Right lobe of liver (tissue), 6 donors: ENCODE measurements at places on chromosomes 3 and 15.

DNA sequence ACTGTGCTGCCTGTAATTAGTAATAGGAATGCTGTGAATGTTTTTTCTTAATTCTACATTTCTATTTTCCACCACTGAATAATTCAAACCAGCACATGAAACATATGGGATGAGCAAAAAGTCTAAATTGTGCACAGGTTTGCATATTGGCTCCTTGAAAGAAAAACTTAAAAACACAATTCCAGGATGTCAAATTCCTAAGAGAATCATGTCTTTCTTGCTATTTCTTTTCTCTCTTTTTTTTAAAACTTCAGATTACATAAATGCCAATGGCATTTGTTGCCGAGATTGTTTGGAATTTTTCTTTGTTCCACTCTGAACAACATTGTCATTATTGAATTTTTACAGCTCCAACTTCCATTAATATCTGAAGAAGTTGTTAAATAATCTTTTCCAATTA lies 60.8 kb downstream of the VGLL3 start:
- no peaks in the 10 kb centered on the region for H3K4me1 ChIP-seq
- no peaks in the 10 kb centered on the region for H3K36me3 ChIP-seq
- no peak for DNase-seq
- no peak overlapping the region for H3K4me3 ChIP-seq
- no peaks in the 10 kb centered on the region for H3K27me3 ChIP-seq

DNA sequence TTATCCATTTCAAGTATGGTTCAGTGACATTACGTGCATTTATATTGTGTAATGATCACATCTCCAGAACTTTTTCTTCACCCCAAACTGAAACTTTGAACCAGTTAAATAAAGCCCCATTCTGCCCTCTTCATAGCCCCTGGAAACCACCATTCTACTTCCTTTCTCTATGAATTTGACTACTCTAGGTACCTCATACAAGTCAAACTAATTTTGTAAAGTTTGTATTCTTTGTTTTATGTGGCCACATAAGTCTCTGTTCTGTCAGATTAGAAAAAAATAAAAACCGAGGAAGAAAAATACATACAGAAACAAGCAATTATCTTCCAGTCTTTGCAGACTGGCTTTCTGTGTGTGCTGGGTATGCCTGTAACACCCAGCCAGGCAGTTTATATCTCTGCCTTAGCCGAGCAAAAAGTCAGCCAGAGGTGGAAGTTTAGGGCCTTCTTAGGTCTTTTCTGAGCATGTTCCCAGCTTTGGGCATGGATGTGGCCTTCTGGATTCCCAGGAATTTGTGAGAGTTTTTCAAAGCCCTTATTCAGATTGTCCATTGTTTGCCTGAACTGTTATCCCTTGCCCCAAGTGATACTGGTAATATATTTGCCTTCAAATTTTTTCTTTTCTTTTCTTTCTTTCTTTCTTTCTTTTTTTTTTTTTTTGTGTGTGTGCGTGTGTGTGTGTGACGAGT lies 6.0 kb upstream of the GRAMD1C start:
- no peak for DNase-seq
- H3K4me1 ChIP-seq: no peaks in the 10 kb centered on the region
- H3K4me3 ChIP-seq: no peak overlapping the region
- no peaks in the 10 kb centered on the region for H3K36me3 ChIP-seq
- H3K27ac ChIP-seq: no peak overlapping the region
- H3K27me3 ChIP-seq: no peaks in the 10 kb centered on the region

DNA sequence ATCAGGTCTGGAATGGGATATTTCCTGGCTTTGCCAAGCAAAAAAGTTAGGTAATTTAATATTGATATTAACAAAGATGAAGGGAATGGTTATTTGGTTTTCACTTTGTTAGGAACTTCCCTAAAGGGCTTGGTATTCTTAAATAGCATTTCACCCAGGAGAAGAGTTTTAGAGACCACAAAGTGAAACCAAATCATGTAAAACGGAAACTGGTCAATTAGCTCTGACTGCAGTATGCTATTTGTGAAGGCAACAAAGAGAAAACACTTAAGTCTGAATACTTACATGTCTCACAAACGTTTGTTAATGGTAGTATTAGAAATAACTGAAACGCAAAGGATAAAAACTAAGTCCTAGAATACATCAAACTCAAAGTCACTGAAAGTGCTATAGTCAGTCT lies 32.4 kb upstream of the SETMAR start:
- H3K27ac ChIP-seq: no peak overlapping the region
- H3K4me3 ChIP-seq: no peak overlapping the region
- no peak for DNase-seq
- H3K36me3 ChIP-seq: no peaks in the 10 kb centered on the region
- H3K4me1 ChIP-seq: no peaks in the 10 kb centered on the region
- H3K27me3 ChIP-seq: no peaks in the 10 kb centered on the region

GRCh38 chr3:46860810-46861604 lies 2.2 kb downstream of the MYL3 start:
- H3K27ac ChIP-seq: no peak overlapping the region
- H3K4me1 ChIP-seq: no peaks in the 10 kb centered on the region
- peak; percentile 47 for DNase-seq
- no peaks in the 10 kb centered on the region for H3K27me3 ChIP-seq

DNA sequence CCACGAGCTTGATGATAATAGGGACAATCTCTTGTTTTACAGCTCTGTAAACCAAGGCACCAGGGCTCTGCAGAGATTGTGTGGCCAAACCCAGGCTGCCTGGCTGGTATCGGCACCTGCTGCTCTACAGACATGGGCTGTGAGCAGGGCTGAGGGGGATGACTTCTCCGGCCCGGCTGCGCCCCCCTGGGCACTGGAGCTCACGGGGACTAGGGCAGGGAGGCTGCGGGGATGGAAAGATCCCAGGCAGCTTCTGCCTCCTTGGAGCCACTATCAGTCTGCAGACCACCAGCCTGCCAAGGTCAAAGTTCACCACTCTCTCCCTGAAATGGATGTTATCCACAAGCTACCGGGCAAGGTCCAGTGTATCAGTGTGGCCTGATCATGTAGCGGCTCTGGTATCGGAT lies 22.0 kb upstream of the PIGZ start:
- DNase-seq: no peak
- no peaks in the 10 kb centered on the region for H3K4me1 ChIP-seq
- no peaks in the 10 kb centered on the region for H3K36me3 ChIP-seq
- no peak overlapping the region for H3K4me3 ChIP-seq
- no peak overlapping the region for H3K27ac ChIP-seq

DNA sequence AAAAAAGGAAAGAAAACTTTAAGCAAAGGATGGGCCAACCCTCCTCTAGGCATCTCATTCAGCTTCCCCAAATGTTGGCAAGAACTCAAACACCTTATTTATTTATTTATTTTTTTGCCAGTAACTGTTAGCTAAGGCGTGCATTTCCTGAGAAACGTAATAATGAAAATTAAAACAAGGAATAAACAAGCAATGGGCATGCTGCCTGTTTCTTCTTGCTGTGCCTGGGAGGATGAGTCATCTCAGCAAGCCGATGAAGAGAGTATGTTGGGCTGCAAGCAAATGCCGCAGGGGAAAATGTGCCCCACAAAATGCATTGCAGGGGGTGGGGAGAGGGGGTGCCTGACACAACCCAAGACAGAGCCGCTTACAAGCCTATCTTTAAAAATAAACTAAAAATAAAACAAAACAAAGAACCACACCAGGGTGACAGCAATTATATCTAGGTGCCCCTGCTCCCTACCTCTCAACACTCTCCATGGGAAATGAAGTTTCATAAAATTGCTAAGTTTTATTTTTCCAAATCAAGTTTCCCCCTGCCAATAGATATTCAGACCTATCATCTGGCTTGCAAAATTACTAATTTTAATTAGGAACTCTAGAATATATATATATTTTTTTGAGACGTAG lies 40.3 kb downstream of the EIF4E3 start:
- H3K27ac ChIP-seq: no peak overlapping the region
- no peak overlapping the region for H3K4me3 ChIP-seq
- no peaks in the 10 kb centered on the region for H3K36me3 ChIP-seq
- no peaks in the 10 kb centered on the region for H3K27me3 ChIP-seq
- no peaks in the 10 kb centered on the region for H3K4me1 ChIP-seq

- H3K27me3 ChIP-seq: no peaks in the 10 kb centered on the region
- H3K27ac ChIP-seq: no peak overlapping the region
- H3K36me3 ChIP-seq: no peaks in the 10 kb centered on the region
- H3K4me3 ChIP-seq: no peak overlapping the region
Measured at GRCh38 chr3:146777941-146778340, 172.8 kb upstream of the PLSCR5 start.

DNA sequence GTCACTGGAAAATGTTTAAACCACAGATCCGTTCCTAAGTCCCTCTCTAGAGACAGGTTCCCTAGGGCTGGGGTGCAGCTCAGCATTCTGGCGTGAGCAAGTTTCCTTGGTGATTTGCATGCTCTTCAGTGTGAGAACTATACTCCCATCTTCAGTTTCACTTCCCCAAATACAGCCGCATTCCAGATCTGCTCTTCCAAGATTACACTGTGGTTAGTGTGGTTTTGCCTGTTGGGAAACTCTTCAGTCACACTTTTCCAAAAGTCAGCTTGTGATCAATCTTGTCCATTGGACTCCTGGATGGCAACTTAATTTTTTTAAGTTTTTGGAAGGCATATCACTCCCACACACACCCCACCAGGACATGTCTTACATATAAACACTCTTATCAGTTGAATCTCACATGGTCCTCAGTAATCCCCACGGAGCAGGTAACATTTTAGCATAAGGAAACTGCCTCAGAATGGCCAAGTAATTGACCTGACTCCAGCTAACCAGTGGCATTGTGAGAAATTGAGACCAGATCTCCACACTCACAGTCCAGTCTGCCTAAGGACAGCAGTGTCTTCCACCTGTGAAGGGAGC lies 33.5 kb upstream of the PTPN23 start:
- DNase-seq: no peak
- no peak overlapping the region for H3K27ac ChIP-seq
- no peaks in the 10 kb centered on the region for H3K36me3 ChIP-seq
- no peaks in the 10 kb centered on the region for H3K27me3 ChIP-seq
- peaks cover 10% of the 10 kb centered on the region for H3K4me1 ChIP-seq

- H3K36me3 ChIP-seq: no peaks in the 10 kb centered on the region
- H3K27ac ChIP-seq: no peak overlapping the region
- peaks cover 10% of the 10 kb centered on the region for H3K4me1 ChIP-seq
- no peak for DNase-seq
Measured at GRCh38 chr3:61420136-61420759, 141.1 kb upstream of the PTPRG start.
